RKO (cell line): ENCODE measurements at places on chromosomes 5 and 9.

- no peak for DNase-seq
Measured at GRCh38 chr5:76821136-76821535, 2.3 kb downstream of the F2RL1 start.

DNA sequence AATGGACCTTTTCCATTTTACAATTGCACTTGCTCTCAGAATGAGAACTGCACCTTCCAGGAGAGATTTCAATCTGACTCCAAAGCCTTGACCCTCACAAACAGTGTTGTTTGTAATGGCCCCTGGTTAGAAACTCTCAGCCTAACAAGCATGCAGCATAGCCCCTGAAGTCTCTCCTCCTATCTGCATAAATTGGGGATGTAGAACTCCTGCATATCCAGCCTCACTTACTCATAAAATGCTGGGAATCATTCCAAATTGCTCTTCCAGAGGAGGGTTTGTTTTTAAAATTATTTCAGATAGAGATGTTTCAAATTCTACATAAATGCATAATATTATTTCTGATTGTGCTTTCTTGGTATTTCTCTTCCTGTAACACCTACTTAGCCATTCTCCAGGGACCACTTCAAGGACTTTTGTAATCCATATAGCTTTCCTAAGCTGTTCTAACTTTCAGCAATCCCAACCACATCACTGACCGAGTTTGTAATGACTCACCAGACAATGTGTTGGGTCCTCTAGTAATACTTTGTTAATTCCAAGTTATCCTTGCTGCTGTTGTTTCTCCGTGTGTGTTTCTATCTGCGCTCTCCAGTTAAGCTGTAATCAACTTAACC, 143.8 kb upstream of the CCDC152 start:
- no peak for DNase-seq

GRCh38 chr5:75239681-75240080, 3.0 kb upstream of the ANKRD31 start:
- DNase-seq: no peak

GRCh38 chr5:174327317-174327864, 281.9 kb downstream of the NSG2 start:
- peak; percentile 80 for DNase-seq

DNA sequence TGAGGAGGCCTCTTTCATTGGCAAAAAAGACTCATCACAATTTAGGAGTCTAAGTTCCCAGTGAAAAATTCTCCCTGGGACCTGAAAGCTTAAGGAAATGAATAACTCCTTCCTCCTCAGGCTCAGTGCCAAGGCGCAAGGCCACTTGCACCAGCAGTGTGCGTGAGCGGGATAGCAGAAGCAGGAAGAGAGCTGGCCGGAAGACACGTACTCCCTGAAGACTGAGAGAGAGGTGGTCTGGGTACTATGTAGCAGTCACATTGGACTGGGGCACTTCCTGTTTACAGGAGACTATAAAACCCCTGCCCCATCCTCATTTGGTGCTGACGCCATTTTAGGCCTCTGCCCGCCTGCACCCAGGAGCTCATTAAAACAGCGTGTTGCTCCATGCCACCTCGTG, 66.3 kb upstream of the IL33 start:
- DNase-seq: no peak

DNA sequence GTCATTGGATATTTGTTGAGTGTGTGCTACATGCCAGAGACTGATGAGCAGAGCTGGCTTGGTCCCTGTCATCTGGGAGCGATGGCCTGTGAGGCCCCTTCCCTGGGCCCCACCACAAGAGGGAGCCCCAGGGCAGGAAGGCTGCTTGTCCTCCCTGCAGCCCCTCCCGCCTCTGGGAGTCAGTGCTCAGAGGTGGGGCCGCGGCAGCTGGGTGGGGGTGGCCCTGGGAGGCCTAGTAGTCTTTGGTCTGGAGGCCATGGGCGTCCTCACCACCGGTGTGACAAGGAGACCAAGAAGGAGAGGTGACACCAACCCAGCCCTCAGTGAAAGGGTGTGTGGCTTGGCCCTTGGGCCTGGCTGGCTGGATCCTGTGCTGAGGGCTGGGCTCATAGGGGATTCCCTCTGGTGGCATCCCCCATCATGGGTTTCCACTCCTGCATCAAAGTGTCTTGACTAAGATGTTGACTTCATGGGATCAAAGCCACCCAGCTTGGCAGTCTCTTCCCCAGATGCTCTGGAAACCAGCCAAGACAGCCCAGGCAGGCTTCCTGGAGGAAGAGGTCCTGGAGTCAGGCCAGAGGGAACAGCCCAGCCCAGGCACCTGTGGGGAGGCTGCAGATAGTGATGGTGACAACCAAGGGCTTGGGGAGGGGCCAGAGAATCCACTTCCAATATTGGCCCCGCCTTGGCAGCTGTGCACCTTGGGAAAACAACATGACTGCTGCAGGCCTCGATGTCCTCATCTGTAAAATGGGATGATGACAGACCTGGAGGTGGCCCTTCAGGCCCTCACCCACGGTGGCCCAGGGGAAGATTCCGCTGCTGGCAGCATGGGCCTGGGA, 166.7 kb downstream of the GAPVD1 start:
- DNase-seq: no peak

- DNase-seq: no peak
Measured at GRCh38 chr9:87357600-87357999, 140.1 kb upstream of the DAPK1 start.

- no peak for DNase-seq
Measured at GRCh38 chr5:66708368-66708767, 112.2 kb downstream of the MAST4 start.

- DNase-seq: no peak
Measured at GRCh38 chr9:104118916-104119315, 24.8 kb downstream of the SMC2 start.

GRCh38 chr5:112886975-112887374, 25.9 kb downstream of the SRP19 start:
- no peak for DNase-seq

- no peak for DNase-seq
Measured at GRCh38 chr9:75164573-75164972, 76.3 kb downstream of the OSTF1 start.

GRCh38 chr5:1185629-1186350, 15.6 kb upstream of the SLC6A19 start:
- no peak for DNase-seq

- no peak for DNase-seq
Measured at GRCh38 chr5:168342151-168342825, 50.8 kb downstream of the WWC1 start.

- DNase-seq: no peak
Measured at GRCh38 chr9:136004712-136005111, 43.5 kb upstream of the UBAC1 start.

DNA sequence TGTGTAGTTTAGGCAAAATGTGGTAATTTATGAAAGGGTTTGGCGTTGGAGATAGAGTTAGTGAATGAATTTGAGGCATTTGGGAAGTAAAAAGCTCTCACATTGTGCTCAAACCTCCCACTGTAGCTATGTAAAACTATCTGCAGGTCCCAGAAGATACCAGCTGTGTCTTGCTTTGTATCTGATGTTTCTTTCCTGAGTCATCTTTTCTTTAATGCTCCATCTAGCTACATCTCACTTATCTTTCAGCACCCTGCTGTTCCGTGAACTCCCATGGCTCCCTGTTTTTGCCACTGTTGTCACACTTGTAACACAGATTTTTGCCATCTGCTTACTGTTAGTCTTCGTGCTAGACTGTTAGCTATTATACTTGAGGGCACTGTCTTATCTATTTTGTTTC, 253.1 kb downstream of the NPR3 start:
- DNase-seq: no peak

- no peak for DNase-seq
Measured at GRCh38 chr5:65010841-65011240, 242.1 kb downstream of the CWC27 start.

DNA sequence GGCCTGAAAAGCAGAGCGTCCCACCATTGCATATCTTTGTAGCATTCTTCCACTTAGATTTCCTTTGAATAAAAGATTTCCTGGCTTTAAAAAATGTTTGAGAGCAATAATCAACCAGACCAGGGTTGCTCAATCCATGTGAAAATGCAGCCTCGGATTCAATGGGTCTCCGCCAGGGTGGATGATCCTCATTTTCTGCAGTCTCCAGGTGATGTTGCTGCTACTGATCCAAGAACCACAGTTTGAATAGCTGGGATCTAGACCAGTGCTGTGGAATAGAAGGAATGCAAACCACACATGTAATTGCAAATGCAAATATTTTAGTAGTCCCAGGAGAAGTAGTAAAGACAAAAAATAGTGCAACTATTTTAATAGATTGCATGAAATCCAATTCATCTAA, 317.6 kb downstream of the IRX1 start:
- no peak for DNase-seq

DNA sequence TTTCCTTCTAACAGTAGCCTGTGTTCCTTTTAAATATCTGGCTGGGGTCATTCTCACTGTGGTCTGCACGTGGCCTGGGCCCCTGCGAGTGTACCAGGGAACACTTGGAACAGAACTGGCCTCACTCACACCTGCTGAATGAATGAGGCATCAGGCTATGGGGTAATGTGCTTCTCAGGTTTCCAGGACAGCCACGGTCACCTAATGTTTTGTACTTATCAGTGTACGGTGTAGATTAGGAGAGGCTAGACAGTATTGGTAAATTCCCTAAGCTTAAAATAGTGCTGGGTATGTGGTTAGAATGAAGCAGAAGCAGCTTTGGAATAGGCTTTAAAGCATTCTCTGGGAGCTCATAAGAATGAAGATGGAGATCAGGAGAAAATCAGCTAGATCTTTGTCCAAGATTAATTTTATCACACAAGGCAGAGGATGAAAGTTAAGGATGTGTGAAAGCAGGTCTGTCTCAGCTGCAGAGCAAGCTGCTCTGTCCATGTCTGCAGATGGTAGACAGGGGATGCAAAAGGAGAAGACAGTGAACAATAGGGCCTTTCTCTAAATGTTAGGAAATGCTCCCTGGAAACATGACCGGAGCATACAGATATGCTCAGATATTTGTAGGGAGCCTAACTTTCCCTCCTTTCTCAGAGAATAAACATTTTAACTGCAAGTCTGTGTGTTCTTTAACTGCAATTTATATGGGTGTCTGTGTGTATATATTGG, 267.5 kb downstream of the NR3C1 start:
- no peak for DNase-seq

- peak; percentile 44 for DNase-seq
Measured at GRCh38 chr5:139636975-139637408, 11.2 kb upstream of the CXXC5 start.

- no peak for DNase-seq
Measured at GRCh38 chr5:123809594-123810221, 297.7 kb downstream of the CSNK1G3 start.

GRCh38 chr9:94033383-94033782, 50.9 kb upstream of the PTPDC1 start:
- DNase-seq: no peak

- DNase-seq: no peak
Measured at GRCh38 chr5:59489551-59489950, 404.0 kb downstream of the PDE4D start.

GRCh38 chr9:87479801-87480201, 17.9 kb upstream of the DAPK1 start:
- no peak for DNase-seq

- DNase-seq: no peak
Measured at GRCh38 chr5:156178117-156178516, 148.8 kb upstream of the SGCD start.

DNA sequence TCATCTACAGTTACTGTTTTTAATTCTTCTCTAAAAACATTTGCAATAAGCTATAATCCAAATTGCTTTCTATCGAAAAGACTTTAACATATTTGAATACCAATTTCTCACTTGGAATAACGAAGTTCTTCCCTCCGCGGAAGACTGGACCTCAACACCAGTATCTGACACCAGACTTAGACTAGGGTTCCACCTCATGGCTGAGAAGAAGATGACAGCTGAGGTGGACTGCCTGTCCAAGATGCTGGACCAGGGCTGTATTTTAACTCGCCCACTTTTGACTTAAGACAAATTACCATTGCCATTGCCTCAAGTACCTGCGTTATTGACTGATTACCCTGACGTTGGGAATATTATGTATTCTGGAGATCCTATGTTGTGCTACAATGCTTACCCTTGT, 34.1 kb downstream of the ZMAT2 start:
- peak; percentile 59 for DNase-seq

DNA sequence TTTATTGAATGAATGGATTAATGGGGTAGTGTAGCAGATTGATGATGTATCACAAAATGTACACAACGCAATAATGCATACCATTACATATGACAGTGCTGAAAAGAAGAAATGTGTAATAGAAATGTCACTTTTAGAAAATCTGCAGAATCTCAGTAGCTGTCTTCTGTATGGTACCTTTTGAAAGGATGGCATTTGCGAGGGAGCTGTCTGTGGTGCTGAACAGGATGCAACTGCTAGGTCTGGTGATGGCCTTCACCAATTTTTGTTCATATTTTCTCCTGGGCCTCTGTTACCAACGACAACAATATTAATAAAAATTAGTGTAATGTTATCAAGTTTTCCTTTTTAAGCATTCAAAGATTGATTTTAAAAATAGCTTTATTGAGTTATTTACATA, 36.2 kb upstream of the OTULIN start:
- peak; percentile 70 for DNase-seq

DNA sequence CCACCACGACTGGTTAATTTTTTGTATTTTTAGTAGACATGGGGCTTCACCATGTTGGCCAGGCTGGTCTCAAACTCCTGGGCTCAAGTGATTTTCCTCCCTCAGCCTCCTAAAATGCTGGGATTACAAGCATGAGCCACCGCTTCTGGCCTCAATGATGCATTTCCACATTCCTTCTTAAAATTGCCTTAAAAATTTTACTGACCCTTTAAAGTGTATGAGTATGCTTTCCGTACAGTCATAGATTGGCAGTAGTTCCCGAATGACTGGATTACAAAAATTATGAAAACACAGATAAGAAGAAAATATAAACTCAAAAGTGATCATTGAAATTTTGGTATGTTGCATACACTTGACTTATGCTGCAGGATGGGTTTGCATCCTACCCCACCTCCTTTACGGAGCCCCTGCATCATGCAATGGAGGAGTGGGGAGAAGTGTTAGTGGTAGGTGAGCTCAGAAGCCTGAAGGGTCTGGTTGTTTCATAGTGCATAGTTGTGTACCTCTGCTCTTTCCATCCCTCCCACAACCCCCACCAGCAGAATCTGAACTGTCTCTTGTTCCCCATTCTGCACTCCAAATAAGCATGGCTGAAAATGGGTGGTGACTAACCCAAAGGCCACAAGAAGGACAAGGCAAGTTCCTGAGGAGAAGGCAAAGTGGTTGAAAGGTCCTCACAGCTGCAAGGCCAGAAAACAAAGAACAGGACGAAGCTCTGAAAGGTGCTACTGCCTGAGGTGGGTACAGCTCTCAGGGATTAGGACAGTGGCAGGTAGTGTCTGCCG, 26.8 kb downstream of the ANKRD55 start:
- peak; percentile 45 for DNase-seq

DNA sequence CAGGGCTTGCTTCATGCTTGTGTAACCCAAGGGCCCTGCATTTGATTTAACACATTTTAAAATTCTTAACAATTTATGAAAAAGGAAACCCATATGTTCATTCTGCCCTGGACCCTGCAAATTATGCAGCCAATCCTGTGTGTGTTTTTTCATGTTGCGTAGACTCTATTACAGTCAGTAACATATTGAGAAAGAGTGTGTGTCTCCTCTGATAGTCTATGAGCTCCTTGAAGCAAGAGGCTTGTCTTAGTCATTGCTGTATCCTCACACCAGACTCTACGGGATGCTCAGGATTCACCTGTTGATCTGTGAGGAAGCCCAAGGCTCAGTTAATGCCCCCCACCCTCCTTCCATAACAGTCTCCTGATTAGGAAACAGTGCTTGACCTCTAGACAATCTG, 177.3 kb upstream of the DMAC1 start:
- no peak for DNase-seq

- DNase-seq: no peak
Measured at GRCh38 chr5:151612689-151613427, 21.7 kb upstream of the FAT2 start.

- DNase-seq: no peak
Measured at GRCh38 chr5:172668594-172669071, 27.6 kb downstream of the NEURL1B start.
